ENCODE measurements at places on chromosomes 11 and 22. TPM values are rescaled to one million over a fixed set of nuclear protein-coding genes. Genes with fewer than 3 reads are reported as not detected.
A peak's percentile ranks its signal among the peaks of the same experiment; 100 is the strongest.

GRCh38 chr22:40156001-40156516, 21.7 kb upstream of the TNRC6B start:
- H3K4me1 ChIP-seq, result peaks cover 4% of the 10 kb centered on the region
- no peaks in the 10 kb centered on the region for H3K36me3 ChIP-seq
- no peak overlapping the region for H3K27ac ChIP-seq
- no peaks in the 10 kb centered on the region for H3K27me3 ChIP-seq
- H3K4me3 ChIP-seq, result no peak overlapping the region

The OR2AT4 gene
- not detected for polyA plus RNA-seq

The GALNT18 gene
- polyA plus RNA-seq, result 13.2 TPM

DNA sequence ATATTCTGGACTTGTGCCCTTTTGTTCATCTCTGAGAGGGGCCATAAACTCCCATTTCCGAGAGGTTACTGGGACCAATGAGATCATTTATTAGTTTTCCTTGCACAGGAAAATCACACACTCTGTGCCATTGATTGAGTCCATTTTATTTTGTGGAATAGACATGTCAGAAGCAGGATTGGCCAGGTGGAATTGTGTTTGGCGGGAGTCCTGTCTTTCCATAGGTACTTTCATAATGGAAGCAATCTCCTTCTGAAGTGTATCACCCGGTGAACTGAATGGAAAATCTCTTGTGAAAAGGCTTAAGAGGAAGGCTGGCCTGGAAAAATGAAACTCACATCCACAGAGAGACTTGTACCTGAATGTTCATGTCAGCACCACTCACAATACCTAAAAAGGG, 63.0 kb upstream of the PARVG start:
- no peak overlapping the region for H3K4me3 ChIP-seq
- H3K36me3 ChIP-seq, result no peaks in the 10 kb centered on the region
- H3K4me1 ChIP-seq, result no peaks in the 10 kb centered on the region
- DNase-seq, result no peak

- H3K36me3 ChIP-seq, result no peaks in the 10 kb centered on the region
- no peak for DNase-seq
- no peaks in the 10 kb centered on the region for H3K4me1 ChIP-seq
- H3K27ac ChIP-seq, result no peak overlapping the region
Observed at GRCh38 chr11:64259533-64260067, 8.3 kb downstream of the PLCB3 start.

DNA sequence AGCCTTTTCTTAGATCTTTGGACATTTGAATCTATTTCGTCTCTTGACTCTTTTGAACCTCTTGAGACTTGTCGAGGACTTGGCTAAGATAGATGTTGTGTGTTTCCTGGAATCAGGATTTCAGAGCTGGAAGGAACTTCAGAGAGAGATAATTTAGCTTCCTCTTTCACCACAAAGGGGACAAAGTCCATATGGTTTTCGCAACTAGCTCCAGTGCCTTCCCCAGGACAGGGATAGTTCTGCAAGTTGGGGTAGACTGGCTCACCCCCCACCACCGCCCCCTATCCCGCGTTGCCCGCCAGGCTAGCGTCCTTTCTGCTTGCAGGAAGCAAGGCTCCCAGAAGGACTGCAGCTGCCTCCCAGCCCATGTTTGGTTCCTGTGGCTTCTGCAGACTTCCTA, 75.7 kb upstream of the MYO18B start:
- no peaks in the 10 kb centered on the region for H3K27me3 ChIP-seq
- peaks cover 7% of the 10 kb centered on the region for H3K4me1 ChIP-seq
- no peaks in the 10 kb centered on the region for H3K36me3 ChIP-seq
- peak; percentile 70 for DNase-seq
- H3K27ac ChIP-seq, result no peak overlapping the region
- H3K4me3 ChIP-seq, result no peak overlapping the region

DNA sequence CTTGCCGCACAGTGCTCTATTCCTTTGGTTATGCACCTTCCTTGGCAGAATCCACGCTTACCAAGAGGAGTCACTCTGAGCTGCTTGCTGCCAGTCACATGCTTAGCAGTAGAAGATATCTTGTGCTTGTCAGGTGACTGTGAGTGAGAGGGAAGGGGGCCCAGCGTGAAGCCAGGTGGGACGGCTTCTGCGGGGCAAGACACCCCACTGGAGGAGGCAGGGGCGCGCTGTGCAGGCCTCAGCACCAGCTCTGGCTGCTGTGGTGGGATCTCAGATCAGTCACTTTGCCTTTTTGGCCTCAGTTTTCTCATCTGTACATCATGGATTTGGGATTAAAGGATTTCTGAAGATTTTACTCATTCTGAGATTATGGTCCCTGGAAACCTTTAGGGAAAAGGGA, 63.9 kb upstream of the B3GAT1 start:
- no peak for DNase-seq
- H3K27me3 ChIP-seq, result no peaks in the 10 kb centered on the region
- no peak overlapping the region for H3K4me3 ChIP-seq
- no peaks in the 10 kb centered on the region for H3K4me1 ChIP-seq
- H3K27ac ChIP-seq, result no peak overlapping the region

DNA sequence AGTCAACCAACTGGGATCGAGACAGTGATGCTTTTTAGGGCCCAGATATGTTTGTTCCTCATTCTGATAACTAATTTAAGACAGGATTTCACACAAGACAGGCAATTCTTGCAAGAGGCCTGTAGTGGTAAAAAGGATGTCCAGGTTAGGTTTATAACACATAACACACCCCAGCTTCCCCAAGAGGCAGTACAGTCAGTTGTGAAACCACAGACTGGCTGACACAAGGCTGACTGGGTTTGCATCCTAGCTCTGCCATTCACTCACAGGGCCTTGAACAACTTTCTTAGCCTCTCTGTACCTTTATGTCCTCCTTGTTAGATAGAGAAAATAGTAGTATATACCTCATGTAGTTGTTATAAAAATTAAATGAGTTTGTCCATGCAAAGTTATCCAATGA, 55.0 kb upstream of the PTH start:
- H3K4me1 ChIP-seq, result no peaks in the 10 kb centered on the region
- H3K27ac ChIP-seq, result no peak overlapping the region
- H3K27me3 ChIP-seq, result no peaks in the 10 kb centered on the region
- no peak for DNase-seq
- no peak overlapping the region for H3K4me3 ChIP-seq
- H3K36me3 ChIP-seq, result no peaks in the 10 kb centered on the region

GRCh38 chr11:99893811-99894210, 793.3 kb upstream of the ARHGAP42 start:
- no peak overlapping the region for H3K27ac ChIP-seq
- H3K4me3 ChIP-seq, result no peak overlapping the region
- H3K36me3 ChIP-seq, result no peaks in the 10 kb centered on the region
- no peaks in the 10 kb centered on the region for H3K27me3 ChIP-seq

GRCh38 chr11:85685820-85686459, at the start of gene CCDC89:
Gene CCDC89, minus strand, starts transcription at chr11:85686195. Its CDS starts 65 bp downstream, at chr11:85686130.
- no peaks in the 10 kb centered on the region for H3K27me3 ChIP-seq
- H3K27ac ChIP-seq, result peak within 1 kb of the TSS; percentile 7
- no peaks in the 10 kb centered on the region for H3K36me3 ChIP-seq
- peaks cover 1% of the 10 kb centered on the region for H3K4me1 ChIP-seq
- peak; percentile 79 for DNase-seq

DNA sequence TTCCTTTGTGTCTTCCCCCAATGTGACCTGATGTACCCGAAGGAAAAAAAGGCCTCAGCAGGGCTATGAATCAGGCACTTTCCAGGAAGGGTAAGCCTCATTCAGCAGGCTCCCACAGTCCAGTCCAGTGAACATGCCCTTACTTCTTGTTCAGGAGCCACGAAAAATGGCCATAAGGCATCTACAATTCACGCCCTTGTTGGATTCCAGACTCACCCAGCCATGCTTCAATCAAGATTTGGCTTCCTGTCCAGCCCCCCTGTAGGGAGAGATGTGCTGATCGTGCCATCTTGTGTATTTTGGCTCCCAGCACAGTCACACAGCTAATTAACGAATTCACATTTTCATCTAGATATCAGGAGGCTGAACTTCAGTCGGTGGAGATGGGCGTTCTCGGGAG, 9.9 kb upstream of the KCNJ5 start:
- no peak overlapping the region for H3K4me3 ChIP-seq
- DNase-seq, result no peak
- H3K4me1 ChIP-seq, result no peaks in the 10 kb centered on the region
- no peak overlapping the region for H3K27ac ChIP-seq
- no peaks in the 10 kb centered on the region for H3K27me3 ChIP-seq

The SAA4 gene
- not detected for polyA plus RNA-seq

GRCh38 chr22:33780531-33781136, 139.6 kb downstream of the LARGE1 start:
- H3K36me3 ChIP-seq, result no peaks in the 10 kb centered on the region
- H3K27ac ChIP-seq, result no peak overlapping the region
- H3K4me1 ChIP-seq, result peaks cover 10% of the 10 kb centered on the region
- no peaks in the 10 kb centered on the region for H3K27me3 ChIP-seq

DNA sequence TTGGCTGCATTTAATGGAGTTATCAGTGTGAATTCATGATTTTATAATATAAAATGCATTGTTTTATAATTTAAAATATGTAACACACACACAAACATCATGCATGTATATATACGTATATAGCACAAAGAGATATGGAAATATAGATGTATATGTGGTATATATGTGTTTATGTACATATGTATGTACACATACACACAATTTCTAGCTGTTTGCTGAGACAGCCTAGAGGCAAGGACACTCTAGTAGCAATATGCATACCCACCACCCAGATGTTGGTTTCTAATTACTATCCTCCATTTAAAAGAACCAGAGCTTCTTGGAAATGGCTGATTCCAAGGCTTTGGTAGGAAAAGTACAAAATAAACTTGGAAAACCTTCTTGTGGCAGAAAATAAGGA, 50.4 kb downstream of the RBFOX2 start:
- no peaks in the 10 kb centered on the region for H3K27me3 ChIP-seq
- H3K36me3 ChIP-seq, result no peaks in the 10 kb centered on the region
- DNase-seq, result no peak
- peaks cover 23% of the 10 kb centered on the region for H3K4me1 ChIP-seq
- H3K4me3 ChIP-seq, result no peak overlapping the region

The KDM4D gene
- 0.68 TPM for polyA plus RNA-seq

The SCGB1D2 gene
- polyA plus RNA-seq, result 0.53 TPM

GRCh38 chr22:45448431-45448830, 34.9 kb downstream of the RIBC2 start:
- H3K27me3 ChIP-seq, result no peaks in the 10 kb centered on the region
- H3K36me3 ChIP-seq, result no peaks in the 10 kb centered on the region
- peak; percentile 69 for DNase-seq
- H3K27ac ChIP-seq, result no peak overlapping the region

DNA sequence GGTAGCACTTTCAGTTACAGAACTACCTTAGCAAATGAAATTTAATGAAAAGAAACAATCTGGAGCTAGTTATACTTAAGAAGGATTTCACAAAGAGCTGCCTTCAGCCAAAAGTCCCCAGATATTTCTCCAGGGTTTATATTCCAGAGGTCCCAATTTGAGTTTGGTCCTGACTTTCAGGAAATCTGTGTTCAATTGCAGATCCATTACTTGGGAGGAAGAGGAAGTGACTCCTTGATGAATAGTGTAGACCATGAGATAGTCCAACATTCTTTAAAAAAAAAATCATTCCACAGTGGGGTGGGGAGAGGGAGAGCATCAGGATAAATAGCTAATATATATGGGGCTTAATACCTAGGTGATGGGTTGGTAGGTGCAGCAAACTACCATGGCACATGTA, 117.6 kb upstream of the ARHGAP20 start:
- H3K36me3 ChIP-seq, result no peaks in the 10 kb centered on the region
- no peaks in the 10 kb centered on the region for H3K4me1 ChIP-seq
- no peak overlapping the region for H3K27ac ChIP-seq
- no peak for DNase-seq
